ENCODE measurements at places on chromosomes 16 and 17. TPM values are rescaled to one million over a fixed set of nuclear protein-coding genes. Genes with fewer than 3 reads are reported as not detected.

DNA sequence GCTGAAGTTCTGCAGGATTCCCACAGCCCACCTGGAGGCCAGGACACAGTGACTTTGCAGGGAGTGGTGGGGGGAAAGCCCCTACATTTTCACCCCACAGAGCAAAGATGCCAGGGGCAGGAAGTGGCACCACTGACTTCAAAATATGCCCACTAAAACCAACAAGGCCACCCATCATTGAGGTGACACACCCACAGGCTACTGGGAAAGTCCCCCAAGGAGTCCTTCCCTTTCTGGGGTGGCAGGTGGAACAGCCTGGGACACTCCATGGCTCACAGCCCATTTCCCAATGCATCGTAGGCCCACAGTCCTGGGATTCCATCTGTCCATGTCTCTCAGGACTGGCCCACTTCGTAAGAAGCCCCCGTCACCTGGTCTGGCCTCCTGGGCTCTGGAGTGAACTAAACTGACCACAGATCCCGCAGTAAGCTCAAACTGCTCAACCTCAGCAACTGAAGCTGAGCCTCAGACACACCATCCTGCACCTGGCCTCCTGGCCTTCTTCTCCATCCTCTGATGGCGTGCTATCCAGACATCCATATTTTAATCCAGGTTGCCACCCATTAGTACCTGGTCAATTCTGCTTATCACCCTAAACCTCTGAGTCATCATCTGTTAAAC is 7.5 kb upstream of the CCL1 start:
- no peak for DNase-seq

- DNase-seq: no peak
These were observed 102.8 kb downstream of the FOXL1 start for GRCh38 chr16:86681031-86681756.

- DNase-seq: no peak
These were observed 4.1 kb downstream of the SYNRG start for GRCh38 chr17:37605081-37605480.

DNA sequence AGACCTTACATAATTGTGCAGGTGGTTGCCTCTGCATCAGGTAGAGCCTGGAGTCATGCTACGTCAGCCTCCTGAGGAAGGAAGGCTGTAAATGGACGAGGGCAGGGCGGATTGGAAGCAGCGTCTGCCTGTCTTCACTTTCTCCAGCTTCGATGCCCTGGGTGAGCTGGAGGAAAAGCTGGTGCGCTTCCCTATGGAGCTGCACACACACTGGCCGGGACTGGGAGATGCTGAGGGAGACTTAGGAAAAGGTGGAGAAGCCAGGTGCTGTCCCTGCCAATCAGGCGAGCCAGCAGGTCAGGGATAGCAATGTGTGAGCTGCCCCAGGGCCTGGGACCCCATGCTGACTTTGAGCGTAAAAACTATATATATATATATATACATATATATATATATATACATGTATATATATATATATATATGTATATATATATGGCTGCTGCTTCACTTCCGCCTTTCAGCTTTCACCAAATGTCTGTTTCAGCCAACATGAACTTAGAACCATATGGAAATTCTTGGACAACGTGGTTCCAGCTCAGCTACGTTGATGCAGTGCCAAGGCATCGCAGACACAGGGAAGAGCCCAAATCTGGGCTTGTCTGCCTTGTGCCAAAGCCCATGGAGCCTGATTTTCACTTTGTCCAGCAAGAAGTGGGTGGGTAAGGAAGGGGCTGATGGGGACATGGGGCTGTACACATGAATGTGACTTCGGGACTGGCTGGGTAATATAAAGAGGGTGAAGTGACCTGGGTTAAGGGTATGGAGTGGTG is 71.5 kb upstream of the NKD1 start:
- DNase-seq: no peak

DNA sequence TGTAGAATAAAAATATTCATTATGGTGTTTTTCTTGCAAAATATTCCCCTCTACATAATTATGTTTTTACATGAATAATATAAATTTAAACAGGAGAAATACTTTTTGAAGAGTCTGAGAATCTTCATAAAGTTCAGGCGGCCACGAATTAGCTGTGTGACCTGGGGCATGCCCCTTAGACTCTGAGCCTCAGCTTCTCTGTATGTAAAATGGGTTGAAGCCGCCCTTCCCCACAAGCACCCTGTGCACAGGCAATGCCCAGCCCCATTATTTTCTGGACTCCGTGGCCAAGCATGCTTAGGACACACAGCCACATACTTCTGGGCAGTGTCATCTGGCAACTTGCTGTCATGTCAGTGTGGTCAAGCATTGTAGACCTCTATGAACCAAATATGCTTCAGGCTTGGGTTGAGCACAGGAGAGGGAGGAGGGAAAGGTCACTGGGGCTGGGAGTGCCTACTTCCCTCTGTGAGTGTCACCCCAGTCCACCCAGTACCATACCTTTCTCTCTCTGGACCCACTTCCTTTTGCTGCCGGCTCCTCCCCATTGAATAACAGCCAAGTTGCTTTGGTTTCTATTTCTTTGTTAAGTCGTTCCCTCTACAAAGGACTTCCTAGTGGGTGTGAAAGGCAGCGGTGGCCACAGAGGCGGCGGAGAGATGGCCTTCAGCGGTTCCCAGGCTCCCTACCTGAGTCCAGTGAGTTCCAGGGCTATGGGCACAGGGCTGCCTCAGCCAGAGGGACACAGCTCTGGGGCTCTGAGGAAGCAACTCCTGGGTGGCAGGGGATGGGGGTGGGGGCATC is at the start of gene LGALS9:
TSS of gene LGALS9 (plus strand) at position 582 of the 804 bp plus-strand sequence. CDS start at position 660, 78 bp downstream.
- no peak for DNase-seq

DNA sequence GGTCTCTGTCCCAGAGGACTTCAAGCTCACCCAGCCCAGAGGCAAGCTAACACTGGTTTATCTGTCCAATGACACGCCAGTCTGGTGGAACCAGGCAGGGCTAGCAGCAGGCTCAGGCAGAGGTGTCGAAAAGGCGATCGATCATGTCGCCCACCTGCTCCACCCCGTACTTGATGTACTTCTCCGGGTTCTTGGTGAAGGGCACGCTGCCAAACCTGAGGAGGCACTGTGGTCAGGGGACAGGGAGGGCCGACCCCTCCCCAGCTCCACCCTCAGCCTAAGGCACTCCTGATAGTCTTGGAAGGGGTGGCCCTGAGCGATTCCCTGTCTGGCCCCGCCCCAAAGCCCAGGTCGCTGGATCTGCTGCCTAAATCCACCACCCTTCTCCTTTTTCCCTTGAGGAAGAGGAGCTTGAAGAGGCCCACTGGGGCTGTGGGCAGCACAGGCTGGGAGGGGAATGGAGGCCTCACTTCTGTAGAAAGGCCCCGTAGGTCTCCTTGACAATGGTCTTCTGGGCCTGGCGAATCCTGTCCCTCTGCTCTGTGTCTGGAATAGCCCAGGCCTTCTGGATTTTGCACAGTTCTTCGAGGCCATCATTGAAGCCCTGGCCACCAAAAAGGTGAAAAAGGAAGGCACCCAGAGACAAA is 4.7 kb downstream of the ZACN start:
- DNase-seq: no peak

GRCh38 chr16:77137045-77137444 is 53.9 kb upstream of the MON1B start:
- DNase-seq: no peak

- no peak for DNase-seq
These were observed 63.9 kb upstream of the DNAJA2 start for GRCh38 chr16:47037396-47037745.

The RGS11 gene
- total RNA-seq: not detected

All from SJCRH30 (cell line).